ENCODE measurements at places on chromosomes 16 and 17.

DNA sequence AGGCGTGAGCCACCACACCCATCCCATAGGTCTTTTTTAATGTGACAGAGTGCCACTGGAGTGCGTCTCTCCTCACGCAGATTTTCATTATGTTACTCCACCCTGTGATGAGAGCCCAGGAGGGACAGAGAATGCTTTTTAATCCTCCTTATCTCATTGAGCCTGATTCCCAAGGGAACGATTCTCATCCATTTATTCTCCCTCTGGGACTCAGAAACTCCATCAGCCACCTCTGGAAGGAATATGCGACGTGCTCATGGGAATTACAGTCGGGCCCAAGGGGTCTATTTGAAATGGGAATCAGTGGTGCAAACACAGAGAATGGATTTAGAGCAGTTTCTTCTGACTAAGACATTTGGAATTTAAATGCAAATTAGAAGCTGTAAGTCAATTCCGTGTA, 155.9 kb upstream of the HSBP1 start:
- no peak for DNase-seq

- DNase-seq, result no peak
Measured at GRCh38 chr17:21104608-21105007, 22.2 kb upstream of the DHRS7B start.

DNA sequence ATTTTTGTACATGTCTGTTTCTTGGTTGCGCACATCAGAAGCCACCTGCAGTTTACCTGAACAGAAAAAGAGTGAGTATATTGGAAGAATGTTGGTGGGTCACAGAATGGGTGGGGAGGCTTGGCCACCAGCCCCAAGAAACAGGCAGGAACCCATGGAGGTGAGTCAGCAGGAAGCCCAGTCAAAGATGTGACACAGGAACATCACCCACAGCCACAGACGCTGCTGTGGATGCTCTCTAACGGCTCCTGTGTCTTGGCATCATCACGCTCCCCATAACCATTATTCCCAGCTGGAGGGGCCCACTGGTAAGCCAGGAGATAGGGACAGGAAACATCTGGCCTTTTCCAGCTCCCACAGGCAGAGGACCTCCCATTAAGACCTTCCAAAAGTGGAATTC, 94.0 kb upstream of the WSB1 start:
- no peak for DNase-seq

DNA sequence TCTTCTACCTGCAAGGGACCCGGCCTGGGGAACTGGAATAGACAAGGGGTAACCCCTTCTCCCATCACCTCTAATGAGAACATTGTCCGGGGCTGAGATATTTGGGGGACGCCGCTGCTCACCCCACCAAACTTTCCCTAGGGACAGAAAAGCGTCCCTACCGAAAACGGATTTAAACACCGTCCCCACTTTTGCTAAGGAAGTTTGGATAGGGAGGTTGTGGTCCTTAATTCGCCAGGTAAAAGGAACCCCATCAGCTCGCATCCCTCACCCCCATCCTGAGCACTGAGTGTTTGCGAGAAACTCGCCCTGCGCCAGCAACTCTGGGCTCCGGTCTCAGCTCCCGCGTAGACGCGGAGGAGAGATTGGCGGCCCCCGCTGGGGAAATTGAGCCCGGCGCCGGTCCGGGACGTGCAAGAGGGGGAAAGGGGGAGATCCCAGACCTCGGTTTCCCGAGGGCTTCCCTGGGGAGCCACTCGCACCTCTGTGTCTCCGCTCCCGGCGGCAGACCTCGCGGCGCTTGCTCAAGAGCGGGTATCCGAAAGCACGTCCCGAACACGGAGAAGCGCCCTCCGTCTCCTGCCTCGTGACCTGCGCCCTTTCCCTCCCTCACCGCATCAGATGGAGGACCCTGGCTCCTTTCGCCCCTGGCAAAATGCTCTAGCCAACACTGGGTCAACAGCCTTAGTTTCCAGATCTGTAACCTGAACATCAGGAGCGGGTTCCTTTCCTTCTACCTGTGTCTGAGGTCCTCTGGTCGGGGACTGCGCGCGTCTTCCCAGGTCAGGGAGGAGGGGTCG, 3.1 kb upstream of the SOX9 start:
- DNase-seq, result no peak

- no peak for DNase-seq
Measured at GRCh38 chr16:55039931-55040330, 109.3 kb downstream of the IRX5 start.

GRCh38 chr16:74186561-74186971, 110.0 kb upstream of the PSMD7 start:
- DNase-seq, result peak; percentile 57

GRCh38 chr16:65153365-65154105, 31.7 kb upstream of the CDH11 start:
- DNase-seq, result no peak

DNA sequence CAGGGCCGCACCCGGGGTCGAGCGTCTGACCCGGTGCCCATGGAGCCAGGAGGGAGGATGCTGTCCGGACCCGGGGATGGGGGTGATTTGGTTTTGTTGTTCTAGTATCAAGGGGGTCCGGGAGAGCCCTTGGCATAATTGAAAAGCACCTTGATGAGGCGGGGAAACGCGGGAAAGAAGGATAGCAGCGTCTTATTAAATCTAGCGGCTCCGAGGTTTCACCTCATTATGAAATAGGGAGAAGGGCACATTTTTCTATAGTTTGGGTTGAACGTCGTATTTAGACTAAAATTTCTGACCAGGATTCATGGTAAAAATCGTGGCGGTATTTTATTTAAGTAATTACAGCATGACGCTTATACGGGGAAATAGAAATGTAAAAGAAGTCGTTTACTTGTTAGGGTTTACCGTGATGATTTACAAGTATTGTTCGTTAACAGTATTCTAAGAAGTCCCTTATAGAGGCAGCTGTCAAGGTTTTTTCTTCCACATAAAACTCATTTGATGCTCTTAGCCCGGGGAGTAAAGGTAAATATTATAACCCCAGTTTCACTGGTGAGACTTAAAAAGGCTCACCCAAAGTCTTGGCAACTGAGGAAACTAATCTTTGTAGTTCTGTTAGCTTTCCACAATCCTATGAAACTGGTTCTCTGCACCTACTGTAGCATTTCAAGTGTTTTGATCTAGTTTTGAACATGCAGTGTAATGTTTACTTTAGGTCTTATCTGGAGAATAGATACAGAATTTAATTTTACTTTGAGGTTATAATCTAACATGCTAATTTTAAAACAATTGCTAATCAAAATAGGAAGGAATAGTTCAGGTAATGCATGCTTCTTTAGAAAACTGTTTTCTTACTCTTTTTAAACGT, 756 bp downstream of the LUC7L3 start:
- no peak for DNase-seq

DNA sequence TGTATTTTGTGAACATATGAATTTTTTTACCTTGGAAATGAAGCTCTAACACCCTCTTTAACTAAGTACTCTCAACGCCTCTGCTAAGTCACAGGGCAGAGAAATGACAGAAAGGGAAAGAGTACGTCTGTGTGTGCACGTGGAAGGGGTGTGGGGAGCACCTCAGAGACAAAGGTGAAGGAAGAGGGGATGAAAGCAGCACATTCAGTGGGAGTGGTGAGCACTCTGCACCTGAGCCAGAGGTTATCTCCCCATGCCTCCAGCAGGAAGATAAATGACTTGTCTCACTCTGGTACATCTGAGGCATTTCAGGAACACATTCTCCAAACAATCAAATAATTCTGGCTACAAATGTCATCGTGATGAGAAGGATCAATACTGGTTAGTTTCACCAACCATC, 15.0 kb downstream of the GNA13 start:
- DNase-seq, result no peak

DNA sequence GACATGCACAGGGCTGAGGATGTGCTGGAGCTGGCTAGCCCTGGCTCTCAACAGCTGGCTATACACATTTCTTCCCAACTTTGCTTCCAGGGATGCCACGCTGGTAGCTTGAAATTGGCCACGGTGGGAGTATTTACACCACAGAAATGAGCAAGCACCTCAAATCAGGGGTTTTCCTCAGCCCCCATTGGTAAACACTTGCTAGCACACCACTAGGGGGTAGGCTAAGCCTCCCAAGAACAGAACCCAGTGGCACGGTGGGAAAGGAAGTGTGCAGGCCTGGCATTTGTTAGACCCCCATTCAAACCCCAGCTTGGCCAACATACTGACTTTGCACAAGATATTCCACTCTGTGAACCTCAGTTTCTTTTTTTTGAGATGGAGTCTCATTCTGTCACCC, 12.9 kb downstream of the DRC3 start:
- no peak for DNase-seq

DNA sequence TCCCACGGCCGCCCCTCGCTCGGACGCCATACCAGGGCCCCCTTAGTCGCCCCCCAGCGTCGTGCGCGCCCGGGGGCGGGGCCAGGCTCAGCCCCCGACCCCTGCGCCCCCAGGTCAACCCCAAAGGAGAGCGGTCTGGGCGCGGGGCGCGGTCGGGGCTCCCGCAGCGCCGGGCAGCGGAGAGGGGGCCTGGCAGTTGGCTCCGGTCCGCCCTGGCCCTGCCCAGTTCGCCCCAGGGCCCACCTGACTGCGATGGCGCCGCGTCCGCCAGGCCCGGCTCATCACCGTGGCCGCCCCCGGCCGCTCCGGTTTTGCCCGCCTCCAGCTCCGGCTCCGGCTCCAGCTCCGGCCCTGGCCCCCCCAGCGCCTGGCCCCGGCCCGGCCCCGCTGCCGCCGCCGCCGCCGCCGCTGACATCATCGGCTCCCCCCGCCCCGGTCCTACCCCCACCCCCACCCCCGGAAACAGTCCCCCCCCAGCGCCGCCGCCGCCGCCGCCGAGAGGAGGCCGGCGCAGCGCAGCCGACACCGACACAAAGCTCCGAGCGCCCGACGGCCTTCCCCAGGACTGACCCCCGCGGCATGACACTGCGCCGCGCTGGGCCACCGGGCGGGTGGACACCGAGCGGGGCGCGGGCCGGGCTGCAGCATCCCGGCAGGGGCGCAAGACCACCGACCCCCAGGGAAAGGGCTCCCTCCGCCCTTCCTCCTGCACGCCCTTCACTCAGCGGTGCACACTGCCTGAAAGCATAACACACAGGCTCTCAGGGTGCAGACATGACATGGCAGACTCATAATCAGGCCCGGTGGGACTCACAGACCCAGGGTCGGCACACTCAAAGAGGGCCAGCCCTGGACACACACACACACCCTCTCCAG, at the start of gene ZBTB4:
ZBTB4 (minus strand) TSS at position 419 of the 876 bp plus-strand sequence. CDS start 12,830 bp downstream, outside the sequence.
- no peak for DNase-seq

DNA sequence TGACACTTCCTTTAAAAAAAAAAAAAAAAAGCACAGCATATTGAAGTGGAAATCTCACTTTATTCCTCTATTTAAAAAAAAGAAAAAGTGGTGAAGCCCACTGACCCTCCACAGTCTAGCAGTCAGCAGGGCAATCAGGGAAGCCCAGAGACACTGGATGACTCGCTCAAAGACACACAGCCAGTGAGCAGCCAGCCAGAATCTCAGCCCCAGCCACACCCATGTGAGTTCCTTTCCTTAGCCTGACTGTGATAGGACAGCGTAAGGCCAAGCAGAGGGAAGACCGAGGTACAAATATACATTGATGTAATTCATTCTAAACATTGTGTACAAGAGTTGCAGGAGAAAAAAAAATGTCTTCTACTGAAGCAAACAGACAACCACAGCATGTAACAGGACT, 22.5 kb downstream of the XPO6 start:
- no peak for DNase-seq

DNA sequence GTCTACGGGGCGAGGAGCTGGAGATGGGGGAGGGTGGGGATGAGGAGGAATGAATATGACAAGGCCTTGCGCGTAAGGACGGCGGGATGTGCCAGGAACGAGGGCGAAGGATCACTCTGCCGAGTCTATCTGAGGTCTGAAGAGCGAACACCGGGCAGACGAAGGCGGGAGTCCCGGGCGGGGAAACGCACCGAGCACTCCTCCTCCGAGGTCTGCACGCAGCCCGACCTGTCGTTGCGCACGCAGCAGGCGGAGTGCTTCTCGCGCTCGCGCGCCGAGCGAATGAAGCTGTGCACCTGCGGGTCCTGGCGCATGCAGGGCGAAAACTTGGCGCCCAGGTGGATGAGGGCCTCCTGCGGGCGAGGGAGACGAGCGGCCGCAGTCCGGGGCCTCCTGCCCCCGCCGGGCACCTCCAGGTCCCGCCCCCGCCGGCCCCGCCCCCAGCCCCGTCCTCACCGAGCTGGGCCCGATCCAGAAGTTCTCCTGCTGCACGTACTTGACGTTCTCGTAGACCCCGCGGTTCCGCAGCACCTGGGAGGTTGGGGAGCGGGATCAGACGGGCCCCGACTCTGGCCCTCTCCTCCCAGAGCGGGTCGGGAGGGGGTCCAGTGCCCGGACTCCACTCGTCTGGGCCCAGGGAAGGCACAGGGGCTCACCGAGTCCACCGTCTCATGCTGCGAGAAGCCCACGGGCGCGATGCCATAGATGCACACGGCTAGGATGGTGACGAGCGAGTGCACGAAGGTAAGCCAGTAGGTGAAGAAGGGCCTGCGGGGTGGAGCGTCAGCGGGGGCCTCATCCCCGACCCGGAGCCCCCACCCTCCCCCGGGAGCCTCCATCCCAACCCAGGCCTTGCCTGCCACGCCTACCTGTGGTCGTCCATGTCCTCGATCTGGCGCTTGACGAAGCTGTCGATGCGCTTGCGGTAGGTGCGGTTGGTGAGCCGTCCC, 7.6 kb downstream of the SNRNP25 start:
- no peak for DNase-seq

DNA sequence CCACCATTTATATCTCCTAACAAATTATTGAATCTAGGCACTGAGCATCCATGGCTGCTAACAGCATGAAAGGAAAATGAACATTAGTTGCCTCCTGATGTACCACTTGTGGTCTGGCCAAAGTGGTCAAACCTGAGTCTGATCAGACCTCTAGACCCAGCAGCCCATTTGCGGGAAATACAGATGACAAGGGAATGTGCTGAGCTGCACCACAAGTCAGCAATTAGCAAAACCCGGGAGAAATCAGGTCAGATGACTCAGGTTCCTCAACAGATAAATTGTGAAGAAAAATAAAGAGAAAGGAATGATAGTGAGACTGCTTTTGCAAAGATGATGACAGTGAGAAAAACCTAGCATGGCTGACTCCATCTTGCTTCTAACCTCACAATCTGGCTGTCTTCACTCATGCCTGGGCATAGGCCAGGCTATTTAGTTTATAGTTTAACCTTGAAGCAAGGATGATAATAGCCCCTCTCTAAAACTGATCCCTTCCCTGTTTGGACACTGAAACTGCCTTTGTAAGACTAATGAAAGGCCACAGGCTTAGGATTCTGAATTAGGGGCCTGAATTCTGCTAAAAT, 142.7 kb upstream of the ASIC2 start:
- no peak for DNase-seq
